HFFc6 (cell line): ENCODE measurements at places on chromosomes 7 and 10. TPM values are rescaled to one million over a fixed set of nuclear protein-coding genes. Genes with fewer than 3 reads are reported as not detected.

- DNase-seq, result no peak
- no peaks in the 10 kb centered on the region for H3K36me3 ChIP-seq
- H3K27ac ChIP-seq, result no peak overlapping the region
- H3K4me1 ChIP-seq, result no peaks in the 10 kb centered on the region
Measured at GRCh38 chr7:132045002-132045401, 488.6 kb upstream of the PODXL start.

GRCh38 chr10:88297103-88297502 is 286.0 kb downstream of the RNLS start:
- no peaks in the 10 kb centered on the region for H3K36me3 ChIP-seq
- no peak overlapping the region for H3K27ac ChIP-seq
- peaks cover 9% of the 10 kb centered on the region for H3K4me1 ChIP-seq
- DNase-seq, result no peak
- no peak overlapping the region for H3K4me3 ChIP-seq

- no peak overlapping the region for H3K4me3 ChIP-seq
- H3K36me3 ChIP-seq, result peaks cover 21% of the 10 kb centered on the region
- DNase-seq, result no peak
Measured at GRCh38 chr7:29971566-29972314, 17.9 kb downstream of the SCRN1 start.

- no peaks in the 10 kb centered on the region for H3K36me3 ChIP-seq
- no peak overlapping the region for H3K27ac ChIP-seq
- no peak overlapping the region for H3K4me3 ChIP-seq
- peaks cover 22% of the 10 kb centered on the region for H3K4me1 ChIP-seq
- H3K27me3 ChIP-seq, result no peaks in the 10 kb centered on the region
- DNase-seq, result no peak
Measured at GRCh38 chr10:112519133-112519761, 72.2 kb downstream of the VTI1A start.

GRCh38 chr10:69685426-69685801 is 55.4 kb downstream of the FAM241B start:
- peaks cover 21% of the 10 kb centered on the region for H3K4me1 ChIP-seq
- no peaks in the 10 kb centered on the region for H3K36me3 ChIP-seq
- no peak overlapping the region for H3K4me3 ChIP-seq
- DNase-seq, result no peak

DNA sequence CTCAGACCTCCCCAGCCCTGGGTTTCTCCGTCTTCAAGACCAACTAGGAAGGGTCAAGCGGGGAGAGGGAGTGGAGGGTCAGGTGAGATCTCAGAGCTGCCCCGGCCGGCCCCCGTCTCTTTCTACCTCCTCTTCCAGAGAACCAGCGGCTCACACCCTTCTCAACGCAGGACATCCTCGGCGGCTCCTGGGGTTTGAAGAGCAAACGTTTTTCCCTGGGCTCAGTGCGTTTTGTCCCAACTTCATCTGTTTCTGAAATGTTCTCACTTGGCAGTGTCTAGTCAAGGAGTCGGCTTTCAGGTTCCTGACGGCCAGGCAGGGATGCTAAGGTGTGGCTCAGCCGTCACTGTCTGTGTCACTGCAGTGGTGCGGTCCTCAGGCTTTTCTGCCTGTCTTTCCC is 416.4 kb upstream of the FOXK1 start:
- DNase-seq, result no peak
- no peak overlapping the region for H3K4me3 ChIP-seq
- peaks cover 1% of the 10 kb centered on the region; the same call in 1 of the 2 replicates for H3K27me3 ChIP-seq

DNA sequence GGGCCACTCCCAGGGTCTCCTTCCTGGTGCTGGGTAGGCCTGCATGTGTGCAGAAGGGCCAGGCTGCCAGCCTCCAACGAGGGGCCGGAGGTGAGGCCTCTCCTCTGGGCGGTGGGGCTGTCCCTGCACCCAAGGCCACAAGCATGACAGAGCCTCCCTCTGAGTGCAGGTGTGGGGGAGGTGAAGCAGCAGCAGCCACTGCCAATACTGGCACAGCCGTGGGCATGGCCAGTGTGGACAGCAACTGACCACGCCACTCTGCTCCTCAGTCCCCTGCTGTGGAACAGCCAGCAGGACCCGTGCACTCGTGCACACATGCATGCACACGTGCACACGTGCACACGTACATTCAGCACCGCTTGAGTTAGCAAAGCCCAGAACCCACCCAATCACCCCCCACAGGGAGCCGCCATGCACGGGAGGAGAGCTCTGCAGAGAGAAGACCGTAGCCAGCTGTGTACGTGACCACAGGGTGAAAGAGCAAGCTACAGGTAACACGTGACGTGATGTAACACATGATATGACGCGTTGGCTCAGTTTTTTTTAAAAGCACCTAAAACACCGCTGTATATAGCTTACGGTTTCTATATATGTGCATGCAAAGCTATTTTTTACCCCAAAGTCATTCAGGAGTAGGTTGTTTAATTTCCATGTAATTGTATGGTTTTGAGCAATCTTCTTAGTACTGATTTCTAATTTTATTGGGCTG is 23.1 kb downstream of the PAPOLB start:
- no peak overlapping the region for H3K4me3 ChIP-seq
- H3K36me3 ChIP-seq, result no peaks in the 10 kb centered on the region
- H3K27ac ChIP-seq, result no peak overlapping the region
- H3K27me3 ChIP-seq, result peaks cover 14% of the 10 kb centered on the region
- DNase-seq, result no peak
- no peaks in the 10 kb centered on the region for H3K4me1 ChIP-seq

- peaks cover 10% of the 10 kb centered on the region for H3K4me1 ChIP-seq
- H3K27ac ChIP-seq, result no peak overlapping the region
- DNase-seq, result no peak
- peaks cover 29% of the 10 kb centered on the region for H3K36me3 ChIP-seq
- H3K4me3 ChIP-seq, result no peak overlapping the region
Measured at GRCh38 chr10:96978621-96979154, 146.6 kb downstream of the LCOR start.

DNA sequence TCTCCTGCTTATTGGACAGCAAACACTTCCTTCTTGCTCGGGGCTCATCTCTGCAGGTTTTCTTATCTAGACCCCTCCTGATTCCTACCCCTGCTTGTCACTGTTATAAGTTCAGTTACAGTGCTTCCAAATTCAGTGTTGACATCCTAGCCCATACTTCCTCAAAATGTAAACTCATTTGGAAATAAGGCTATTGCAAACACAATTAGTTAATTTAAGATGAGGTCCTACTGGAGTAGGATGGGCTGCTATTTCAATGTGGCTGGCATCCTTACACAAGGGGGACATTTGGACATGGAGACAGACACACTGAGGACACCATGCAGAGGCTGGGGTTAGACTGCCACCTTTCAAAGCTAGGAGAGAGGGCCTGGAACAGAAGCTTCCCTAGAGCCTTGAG is 85.2 kb upstream of the NPVF start:
- H3K36me3 ChIP-seq, result no peaks in the 10 kb centered on the region
- no peak overlapping the region for H3K27ac ChIP-seq
- H3K4me1 ChIP-seq, result no peaks in the 10 kb centered on the region
- DNase-seq, result no peak
- H3K4me3 ChIP-seq, result no peak overlapping the region

DNA sequence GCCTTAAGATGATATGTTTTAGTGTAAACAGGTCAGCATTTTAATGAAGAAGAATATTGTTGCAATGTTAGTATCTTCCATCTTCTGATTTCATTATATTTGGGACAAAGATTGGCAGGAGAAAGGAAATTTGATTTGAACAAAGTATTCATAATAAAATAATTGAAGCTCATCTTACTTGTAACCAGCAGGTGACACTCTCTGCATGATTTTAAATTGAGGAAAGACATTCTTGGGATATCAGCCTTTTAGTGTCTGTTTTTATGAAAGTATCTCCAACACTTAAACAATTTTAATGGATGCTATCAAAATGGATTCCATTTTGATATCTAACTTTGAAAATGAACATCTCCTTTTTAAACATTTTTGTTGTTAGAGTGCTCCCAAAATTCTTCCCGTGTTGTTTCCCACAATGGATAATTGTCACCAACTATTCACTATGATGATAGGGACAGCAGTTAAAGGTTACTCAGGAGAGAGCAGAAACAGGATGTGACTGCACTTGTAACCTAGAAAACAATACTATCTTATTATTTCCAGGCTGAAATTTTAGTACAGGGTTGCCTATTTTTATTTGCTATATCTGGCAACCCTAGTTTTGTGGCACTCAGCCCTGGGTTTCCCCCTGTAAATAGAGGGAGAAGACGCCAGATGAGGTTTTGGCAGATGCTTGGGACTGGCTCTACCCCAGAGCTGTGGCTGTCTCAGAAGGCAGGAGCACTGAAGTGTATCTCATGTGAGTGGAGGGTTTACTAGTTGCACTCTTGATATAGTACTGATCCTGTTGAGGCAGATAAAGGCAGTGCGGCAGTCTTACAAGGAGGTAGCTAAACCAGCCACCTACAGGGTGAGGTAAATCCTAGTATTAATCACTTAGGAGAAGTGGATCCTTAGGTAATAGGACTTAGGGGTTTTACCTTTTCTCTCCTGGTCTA is 31.0 kb upstream of the ABCB4 start:
- H3K4me3 ChIP-seq, result no peak overlapping the region
- H3K27me3 ChIP-seq, result no peaks in the 10 kb centered on the region; the same call in 1 of the 2 replicates

CYP17A1 gene
- not detected in 3 replicates for total RNA-seq

SFTPA1 gene
- total RNA-seq, result not detected in 3 replicates

PPP1R17 gene
- total RNA-seq, result not detected in 3 replicates

INA gene
- 1.3 TPM in 2 of 3 replicates, not detected in the other for total RNA-seq
